ENCODE measurements at places on chromosomes 5 and 9.

- no peak for ATAC-seq
Measured at GRCh38 chr5:81418606-81419005, 24.7 kb upstream of the ACOT12 start.

- ATAC-seq: peak; percentile 43
Measured at GRCh38 chr9:18480662-18481093, 6.7 kb downstream of the ADAMTSL1 start.

GRCh38 chr9:77909306-77909705 lies 122.3 kb downstream of the GNAQ start:
- ATAC-seq: no peak

- ATAC-seq: no peak
Measured at GRCh38 chr9:121589986-121590385, 61.4 kb upstream of the DAB2IP start.

GRCh38 chr9:126875756-126876510 lies 15.5 kb downstream of the ZBTB34 start:
- no peak for ATAC-seq
